PC-9 (cell line): ENCODE measurements at places on chromosomes 7 and 10.

- no peak for DNase-seq
Measured at GRCh38 chr10:90363799-90364483, 493.9 kb downstream of the HTR7 start.

- DNase-seq: no peak
Measured at GRCh38 chr10:117752103-117752502, 209.6 kb downstream of the EMX2 start.

GRCh38 chr10:75399461-75400162, 2.0 kb downstream of the ZNF503 start:
- DNase-seq: peak; percentile 61

- no peak for DNase-seq
Measured at GRCh38 chr10:6297951-6298381, 95.2 kb downstream of the PFKFB3 start.

DNA sequence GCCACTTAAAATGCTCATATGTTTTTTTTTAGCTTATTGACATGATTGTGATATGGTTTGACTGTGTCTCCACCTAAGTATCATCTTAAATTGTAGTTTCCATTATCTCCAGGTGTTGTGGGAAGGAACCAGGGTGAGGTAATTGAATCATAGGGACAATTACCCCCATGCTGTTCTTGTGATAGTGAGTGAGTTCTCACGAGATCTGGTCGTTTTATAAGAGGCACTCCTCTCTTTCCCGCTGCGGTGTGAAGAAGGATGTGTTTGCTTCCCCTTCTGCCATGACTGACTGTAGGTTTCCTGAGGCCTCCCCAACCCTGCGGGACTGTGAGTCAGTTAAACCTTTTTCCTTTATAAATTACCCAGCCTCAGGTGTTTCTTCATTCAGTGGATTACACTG, 80.5 kb upstream of the ETV1 start:
- no peak for DNase-seq

GRCh38 chr10:72509941-72510340, 115.9 kb downstream of the MICU1 start:
- DNase-seq: no peak

DNA sequence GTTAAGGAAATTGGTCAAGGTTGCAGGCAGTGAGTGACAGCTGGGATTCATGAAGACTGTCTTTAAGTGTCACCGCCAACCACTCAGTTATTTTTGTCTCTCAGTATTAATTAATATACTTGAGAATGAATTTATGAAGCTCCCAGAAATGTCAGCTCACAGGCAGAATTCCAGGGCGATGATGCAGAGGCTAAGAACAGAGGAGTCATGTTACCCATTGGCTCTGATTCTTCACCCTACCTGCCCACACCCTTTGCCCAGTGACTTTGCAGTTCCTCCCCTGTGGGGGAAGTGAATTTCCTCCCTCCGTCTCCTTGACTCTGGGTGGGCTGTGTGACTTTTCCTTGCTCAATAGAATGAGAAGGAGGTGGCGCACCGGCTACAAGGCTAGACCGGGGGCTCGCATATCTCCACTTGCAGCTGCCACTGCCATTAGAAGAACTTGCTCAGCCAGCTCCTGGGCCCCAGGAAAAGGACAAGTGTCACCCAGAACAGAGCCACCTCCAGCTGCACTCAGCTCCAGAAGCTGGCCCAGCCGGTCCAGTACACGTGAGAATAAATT, 157.1 kb upstream of the PRKCQ start:
- DNase-seq: peak; percentile 86

- no peak for DNase-seq
Measured at GRCh38 chr7:112023282-112023681, 182.9 kb downstream of the DOCK4 start.

DNA sequence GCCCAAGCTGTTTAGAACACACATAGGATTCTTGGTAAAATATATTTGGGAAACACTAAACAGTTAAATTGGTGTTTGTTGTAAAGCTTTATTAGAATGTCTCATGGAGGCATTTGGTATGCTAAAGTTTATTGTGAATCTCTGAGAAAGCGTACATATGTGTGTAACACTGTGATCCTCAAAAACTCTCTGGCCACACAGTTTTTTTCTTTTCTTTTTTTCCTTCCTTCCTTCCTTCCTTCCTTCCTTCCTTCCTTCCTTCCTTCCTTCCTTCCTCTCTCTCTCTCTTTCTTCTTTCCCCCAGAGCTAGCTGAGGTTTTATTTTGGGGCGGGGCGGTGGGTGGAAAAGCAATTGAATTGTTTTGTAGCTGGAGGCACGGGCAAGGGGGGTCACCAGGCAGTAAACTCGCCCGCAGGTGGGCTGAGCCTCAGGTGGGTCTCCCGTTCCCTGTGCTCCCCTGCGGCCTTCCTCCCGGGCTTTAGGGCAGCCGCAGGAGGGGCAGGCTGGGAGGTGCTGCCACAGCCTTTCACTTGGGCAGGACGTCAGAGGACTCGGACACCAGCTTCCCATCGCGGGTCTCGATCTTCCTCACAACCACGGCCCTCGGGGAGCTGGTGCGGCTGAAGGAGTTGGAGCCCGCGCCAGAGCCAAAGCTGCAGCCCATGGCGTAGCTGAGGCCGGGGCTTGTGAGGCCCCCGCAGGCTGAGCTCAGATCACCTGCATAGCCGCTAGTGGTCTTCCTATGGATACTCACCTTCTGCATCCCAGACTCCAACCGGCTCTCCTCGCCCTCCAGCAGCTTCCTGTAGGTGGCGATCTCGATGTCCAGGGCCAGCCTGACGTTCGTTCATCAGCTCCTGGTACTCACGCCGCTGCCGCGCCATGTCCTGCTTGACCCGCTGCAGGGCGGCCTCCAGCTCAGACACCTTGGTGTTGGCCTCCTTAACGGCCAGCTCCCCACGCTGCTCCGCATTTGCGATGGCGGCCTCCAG, 459.0 kb downstream of the GATA3 start:
- DNase-seq: no peak

DNA sequence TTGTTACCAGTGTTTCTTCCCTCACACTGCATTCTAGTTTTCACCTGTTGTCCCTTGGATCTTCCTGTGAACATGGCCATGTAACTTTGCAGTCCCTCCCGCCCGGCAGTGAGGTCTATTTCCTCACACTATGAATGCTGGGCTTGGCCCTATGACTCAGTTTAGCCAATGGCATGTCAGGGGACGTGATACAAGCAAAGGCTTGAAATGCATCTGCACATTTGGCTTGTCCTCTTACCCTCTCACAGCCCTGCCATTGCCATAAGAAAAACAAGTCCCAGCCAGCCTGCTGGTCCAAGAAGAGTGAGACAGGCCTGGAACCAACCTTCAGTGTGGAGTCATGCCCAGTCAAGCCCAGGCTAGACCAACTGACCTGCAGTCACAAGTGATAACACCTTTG, 17.1 kb upstream of the EZH2 start:
- no peak for DNase-seq

- DNase-seq: peak; percentile 79
Measured at GRCh38 chr7:48426966-48427555, 255.8 kb downstream of the ABCA13 start.

DNA sequence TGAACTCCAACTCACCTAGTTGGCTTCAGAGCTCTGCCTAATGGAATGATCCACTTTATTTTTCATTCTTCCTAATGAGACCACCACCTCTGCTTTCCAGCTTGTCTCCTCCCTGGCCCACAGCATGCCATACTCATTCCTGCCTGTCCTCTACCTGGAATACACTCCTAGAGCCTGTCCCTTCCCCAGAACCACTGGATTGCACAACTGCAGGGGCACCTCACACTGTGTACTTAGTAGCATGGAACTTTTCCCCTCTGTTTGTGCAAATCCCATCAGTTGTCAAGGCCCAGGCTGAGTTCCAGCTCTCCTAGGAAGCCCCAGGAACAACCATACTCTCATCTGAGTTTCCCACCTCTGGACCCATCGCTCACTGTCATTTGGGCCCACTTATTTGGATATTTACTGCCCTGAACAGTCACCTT, 15.6 kb downstream of the ALDH18A1 start:
- no peak for DNase-seq

- DNase-seq: no peak
Measured at GRCh38 chr7:100974021-100974420, 4.7 kb downstream of the MUC12 start.

- DNase-seq: no peak
Measured at GRCh38 chr7:147859486-147859885, 731.1 kb upstream of the C7orf33 start.

DNA sequence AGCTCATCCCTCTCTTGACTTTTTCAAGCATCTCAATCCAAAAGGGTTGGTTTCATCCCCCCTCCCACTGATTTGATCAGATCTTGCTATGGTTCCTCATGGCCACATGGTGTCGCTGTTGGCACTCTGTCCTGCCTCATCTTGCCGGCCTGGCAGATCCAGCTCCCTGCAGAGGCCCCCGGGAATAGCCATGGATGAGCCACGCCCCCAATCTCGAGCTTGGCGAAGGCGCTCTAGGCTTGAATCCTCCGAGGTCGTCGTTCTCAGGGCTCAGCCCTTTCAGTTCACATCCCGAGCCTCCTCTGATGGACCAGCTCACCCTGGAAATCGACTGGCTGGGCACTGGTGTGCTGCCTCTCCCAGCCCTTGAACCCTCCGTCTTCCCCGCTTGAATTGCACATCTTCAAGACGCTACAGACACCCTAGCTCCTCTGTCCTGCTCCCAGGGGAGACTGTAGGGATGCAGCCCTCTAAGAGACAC, 628.7 kb downstream of the TYW1 start:
- peak; percentile 26 for DNase-seq

GRCh38 chr10:2980791-2981360, 86.5 kb upstream of the PFKP start:
- DNase-seq: no peak

DNA sequence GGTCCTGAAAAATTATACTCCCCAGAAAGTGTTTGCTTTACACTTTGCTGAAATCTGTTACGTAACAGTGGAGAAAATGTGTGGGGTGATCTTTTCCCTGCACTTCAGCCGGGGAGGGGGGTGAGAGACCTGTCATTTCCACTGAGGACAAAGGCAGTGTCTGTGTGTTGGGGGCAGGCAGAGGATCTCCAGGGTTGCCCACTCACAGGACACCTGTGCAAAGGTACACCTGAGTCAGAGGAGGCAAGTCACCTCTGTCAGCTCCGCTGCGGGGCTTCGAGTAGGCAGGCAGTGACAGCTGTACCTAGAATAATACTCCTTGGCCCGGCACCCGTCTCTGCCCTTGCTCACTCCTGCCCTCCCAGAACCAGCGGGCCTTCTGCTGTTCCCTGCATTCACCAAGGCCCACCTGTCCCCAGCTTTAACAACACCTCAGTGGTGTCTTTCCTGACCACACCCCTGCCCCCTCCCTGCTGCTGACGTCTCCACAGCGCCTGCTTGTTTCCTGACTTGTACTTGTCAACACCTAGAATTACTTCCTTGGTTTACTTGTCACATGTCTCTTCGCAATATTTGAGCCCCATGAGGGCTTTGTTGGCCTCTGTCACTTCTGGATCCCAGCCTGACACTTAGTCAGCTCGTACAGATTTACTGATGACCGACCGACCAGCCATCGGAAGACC, 159.2 kb downstream of the NEURL1 start:
- DNase-seq: no peak

DNA sequence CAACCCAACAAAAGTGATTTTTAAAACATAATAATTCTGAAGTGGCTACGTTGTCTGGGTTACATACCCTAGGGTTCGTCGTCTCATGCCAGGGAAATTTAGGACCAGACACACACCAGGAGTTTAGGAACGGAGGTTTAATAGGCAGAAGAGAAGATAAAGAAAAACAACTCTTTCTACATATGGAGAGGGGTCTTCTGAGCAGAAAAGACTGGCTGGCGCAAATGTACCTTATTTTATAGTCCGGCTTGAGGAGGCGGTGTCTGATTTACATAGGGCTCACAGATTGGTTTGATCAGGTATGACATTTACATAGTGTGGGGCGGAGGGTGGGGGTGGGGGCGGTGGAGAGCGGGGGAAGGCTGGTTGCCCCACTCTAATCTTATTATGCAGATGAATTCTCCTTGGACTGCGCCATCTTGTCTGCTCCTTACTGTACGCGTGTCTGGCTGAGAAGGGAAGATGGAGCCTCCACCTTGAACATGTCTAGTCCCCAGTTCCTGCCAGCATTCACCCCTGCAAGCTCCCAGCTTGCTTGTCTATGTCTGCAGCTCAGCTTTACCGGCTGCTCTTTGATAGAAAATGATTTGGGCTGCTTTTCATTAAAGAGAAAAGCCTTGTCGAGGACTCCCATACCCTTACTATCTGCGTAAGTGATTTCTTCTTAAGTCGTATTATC, 98.7 kb downstream of the RALA start:
- no peak for DNase-seq

GRCh38 chr7:24972991-24973390, 7.0 kb downstream of the OSBPL3 start:
- DNase-seq: peak; percentile 58

- no peak for DNase-seq
Measured at GRCh38 chr10:11713186-11713743, 28.9 kb upstream of the ECHDC3 start.

- DNase-seq: no peak
Measured at GRCh38 chr10:18868919-18869318, 179.7 kb upstream of the MALRD1 start.

- DNase-seq: no peak
Measured at GRCh38 chr10:99733366-99733765, 1.3 kb downstream of the CUTC start.

DNA sequence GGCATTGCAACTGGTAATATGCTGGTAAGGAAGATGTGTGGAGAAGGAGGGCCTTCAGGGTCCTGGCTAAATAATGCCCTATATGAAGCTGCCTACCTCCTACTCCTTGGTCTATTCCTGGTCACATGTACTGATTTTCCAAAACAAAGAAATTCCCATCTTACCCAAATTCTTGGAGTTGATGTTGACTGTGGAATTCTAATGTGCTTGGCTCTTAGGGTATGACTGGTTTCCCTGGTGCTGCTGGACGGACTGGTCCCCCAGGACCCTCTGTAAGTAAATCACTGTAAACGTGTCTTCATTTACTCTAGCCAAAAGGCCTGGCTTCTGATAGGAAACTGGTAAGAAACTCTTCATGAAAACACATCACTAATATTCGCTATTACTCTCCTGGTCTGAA, 27.0 kb downstream of the COL1A2 start:
- no peak for DNase-seq

DNA sequence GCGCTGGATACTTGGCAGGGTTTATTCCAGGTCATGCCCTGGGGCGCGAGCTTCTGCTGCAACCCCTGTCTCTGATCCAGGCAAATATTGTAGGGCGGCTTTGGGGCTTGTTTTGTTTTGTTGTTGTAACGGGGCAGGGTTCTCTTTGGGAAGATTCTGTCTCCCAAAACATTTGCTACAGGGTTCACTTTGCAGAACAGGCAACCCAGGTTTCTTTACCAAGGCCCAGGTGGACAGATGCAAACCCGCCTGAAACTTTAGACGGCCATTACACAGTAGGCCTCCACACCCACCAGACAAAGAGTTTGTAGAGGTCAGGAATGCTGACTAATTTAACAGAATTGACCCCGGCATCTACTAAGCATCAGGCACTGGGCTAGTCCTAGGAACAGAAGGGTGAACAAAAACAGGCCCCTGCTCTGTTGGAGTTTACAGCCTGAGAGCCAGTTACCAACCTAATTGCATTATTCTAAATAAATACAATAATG, 567 bp upstream of the CDCA7L start:
- peak; percentile 83 for DNase-seq

- DNase-seq: no peak
Measured at GRCh38 chr10:103626178-103626577, 132.7 kb downstream of the NEURL1 start.
